Effector memory CD4-positive, alpha-beta T cell (primary cell): ENCODE measurements at places on chromosomes 1 and 21.
A peak's percentile ranks its signal among the peaks of the same experiment; 100 is the strongest.

DNA sequence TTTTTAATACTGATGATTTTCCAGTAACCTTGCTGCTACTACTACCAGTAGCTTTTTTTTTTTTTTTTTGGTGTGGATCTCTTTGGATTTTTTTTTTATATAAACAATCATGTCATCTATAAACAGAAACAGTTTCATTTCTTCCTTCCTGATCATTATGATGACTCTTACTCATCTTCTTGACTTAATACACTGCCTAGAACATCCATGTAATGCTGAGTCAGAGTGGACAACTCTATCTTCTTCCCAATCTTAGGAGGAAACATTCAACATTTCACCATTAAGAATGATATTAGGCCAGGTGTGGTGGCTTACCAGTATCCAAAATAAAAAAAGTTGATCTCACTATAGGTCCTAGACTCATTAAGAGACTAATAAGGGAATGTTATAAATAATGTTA, 69.1 kb downstream of the RUSC1 start:
- no peak for DNase-seq

DNA sequence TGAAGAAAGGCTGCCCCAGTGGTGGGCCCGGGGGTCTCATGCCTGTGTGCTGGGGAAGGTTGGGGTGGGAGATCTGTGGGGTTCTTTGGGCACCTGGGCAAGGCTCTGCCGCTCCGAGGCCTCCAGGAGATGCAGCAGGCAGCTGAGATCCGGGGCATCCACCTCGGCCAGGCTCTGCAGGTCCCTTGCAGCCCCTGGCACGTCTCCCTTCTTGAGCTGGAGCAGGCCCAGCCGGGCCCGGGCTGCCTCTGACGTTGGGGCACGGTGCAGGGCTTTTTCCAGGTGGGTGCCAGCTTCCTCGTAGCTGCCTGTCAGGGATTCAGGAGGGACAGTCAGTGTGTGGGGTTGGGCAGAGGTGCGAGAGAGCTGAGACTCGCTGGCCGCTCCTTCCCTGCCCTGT, 11.4 kb upstream of the MMEL1 start:
- DNase-seq, result no peak

DNA sequence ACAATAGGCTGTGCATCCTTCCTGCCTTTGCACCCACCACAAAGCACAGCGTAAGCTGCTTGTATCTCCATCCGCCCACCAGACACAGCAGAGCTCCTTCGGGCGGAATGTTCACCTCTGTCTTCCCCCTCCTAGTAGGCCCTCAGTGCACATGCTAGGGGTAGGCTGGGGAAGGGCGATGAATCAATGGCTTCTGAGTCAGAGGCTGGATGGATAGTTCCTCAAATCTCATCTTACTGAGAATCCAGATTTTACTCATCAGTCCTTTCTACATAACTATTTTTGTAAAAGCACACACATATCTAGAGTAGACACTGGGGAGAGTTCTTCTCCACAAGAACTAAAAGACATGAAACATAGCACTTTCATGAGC, 73.8 kb downstream of the BCAR3 start:
- no peak for DNase-seq

GRCh38 chr1:59266927-59267293, 30.0 kb upstream of the FGGY start:
- DNase-seq, result no peak

- no peak for DNase-seq
Observed at GRCh38 chr1:25061261-25061995, 131.4 kb upstream of the RUNX3 start.

DNA sequence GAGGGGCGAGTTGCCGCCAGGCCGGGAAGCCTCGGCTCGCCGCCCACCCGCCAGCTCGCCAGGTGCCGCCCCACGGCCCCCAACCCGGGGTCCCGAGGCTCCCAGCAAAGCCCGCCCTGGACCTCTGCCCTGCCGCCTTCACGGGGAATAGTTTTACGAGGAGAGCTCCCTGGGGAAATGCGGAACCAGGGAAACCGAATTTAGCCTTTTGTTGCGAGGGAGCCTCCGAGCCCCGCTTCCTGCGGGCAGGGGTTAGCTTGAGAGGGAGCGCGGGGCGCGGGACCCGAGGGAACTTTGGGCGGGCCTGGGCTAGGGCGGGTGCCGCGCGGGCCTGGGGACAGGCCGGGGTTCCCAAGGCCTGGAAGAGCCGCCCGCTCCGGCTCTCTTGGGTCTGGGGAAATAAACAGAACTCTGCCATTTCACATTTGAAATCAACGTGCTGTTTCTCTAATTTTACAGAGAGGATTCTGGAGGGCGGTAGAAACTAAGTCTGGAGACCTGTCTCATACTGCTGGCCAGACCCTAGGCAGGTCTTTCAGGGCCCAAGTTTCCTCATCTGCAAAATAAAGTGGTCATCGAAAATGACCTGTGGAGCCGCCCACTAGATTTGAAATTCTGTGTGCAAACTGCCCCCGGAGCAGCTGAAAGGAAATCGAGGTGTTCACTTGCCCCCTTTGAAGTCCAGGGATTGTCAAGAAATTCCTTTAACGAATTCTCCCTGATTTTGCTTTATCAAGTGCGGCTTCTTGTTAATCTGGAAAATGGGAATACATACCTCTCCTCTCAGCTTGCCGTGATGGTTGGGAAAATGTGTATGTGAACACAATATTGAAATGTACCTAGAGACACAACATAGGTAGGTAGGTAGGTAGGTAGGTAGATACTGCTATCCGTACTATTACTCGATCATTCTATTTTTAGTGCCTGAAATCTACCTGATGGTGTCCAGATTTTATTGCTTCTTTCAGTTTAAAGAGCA, 749 bp upstream of the GLUL start:
- no peak for DNase-seq

DNA sequence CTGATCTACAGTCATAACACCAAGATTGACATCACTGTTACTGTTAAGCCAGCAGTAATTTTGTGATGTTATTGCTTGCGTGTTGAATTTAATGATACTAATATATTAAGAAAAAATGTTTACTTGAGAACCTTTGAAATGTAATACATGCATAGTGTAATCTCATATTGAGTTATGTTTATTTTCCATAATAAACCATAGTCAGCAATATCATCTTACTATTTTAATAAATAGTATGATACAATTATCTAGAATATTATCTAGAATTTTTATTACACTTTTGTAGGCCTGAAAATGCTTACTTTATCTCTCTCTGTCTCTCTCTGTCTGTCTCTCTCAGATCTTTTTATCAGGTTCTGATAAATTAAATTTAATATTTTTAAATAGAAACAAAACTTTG, 843.1 kb downstream of the KCNT2 start:
- DNase-seq, result no peak

DNA sequence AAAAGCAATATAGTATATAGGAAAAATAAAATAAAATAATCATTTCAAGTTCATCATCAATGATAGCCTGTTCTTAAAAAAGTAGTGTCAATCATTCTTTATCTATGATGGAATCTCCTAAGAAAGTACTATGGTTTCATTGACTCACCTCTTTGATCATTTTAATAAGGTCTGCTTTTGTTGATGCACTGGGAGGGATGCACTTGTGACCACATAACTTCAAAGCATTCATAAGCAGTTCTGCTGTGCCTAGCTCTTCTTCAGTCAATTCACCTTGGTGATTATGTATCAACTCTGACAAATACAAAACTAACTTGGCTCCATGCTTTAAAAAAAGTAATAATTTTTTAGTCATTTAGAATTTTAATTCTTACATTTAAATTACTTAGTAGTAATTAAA, 84.8 kb upstream of the GNG4 start:
- no peak for DNase-seq

GRCh38 chr1:21289700-21290545, at the start of gene ECE1:
TSS of gene ECE1 (minus strand) at chr1:21290463. CDS start at chr1:21290414, 49 bp downstream.
- DNase-seq, result peak; percentile 21

DNA sequence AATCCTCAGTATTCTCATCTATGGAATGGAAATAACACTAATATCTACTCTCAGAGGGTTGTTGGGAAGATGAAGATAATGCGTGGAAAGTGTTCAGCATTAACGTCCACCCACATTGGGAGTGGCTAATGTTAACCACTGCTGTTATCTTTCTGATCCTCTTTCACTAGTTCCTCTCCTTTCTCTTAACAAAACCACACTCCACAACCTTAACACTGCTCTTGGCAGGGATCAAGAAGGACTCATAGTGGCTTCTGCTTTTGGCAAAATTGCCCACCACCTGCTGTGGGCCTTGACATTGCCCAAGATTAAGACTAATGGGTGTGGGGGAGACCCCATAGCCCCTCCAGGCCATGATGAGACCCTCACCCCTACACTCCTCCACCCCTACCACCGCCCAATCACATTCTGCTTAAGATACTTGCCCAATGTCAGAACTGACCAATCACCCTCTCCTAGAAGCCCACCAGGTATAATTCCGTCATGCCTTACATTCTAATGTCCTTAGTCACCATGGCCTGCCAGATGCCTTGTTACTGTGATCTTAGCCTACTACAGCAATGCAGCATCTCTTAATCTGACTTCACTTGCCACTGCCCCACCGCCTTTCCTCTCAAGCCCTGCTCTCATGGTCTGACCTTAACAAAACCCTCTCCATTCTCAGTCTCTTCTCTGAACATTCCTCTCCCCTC, 27.1 kb downstream of the DHCR24 start:
- no peak for DNase-seq

DNA sequence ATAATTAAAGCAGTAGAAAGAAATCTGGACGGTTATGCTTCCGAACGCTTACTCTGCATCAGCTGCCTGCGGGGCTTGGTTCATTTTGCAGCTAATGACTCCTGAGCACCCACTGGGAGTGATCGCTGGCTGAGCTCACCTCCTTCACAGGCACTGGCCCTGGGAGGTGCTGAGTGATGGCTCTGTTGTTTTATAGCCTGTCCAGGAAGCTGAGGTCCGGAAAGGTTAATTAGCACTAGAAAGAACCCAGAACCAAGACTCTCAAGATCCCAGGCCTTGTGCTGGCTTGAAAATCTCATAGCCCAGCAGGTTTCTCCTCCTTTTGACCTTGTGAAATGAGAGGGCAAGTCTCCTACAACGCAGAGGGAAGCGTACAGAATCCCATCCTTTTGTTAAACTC, 226.2 kb downstream of the AJAP1 start:
- DNase-seq, result no peak

DNA sequence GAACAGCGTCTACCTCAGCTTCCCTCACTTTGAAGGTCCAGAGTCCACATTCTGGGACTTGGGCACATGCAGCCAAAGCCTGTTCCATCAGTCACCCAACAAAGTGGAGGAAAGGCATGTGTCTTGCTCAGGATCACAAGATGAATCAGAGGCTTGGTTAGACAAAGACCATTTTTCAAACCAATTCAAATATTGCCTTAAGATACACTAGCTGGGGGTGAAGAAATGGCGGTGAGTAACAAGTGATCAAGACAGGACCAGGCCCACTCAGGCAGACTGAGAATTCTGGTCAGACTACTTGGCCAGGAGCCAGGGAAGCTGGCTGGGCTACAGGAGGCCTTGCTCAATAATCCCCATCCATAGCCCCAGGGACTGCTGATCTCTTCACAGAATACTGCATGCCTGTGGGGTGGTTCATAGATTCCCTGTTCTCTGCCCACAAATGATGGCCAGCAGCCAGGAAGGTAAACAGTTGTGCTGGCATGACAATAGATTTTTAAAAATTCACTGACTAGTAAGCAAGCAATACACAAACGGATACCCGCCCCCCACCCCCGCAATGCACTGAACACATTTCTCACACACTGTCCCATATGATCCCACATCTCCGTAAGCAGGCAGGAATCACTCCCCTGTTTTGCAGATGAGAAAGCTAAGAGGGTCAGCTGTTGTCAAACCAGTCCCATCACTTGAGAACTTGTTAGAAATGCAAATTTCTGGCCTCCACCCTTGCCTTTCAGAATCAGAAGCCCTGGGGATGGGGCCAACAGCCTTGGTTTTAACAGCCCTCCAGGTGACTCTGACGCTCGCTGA, 27.2 kb downstream of the ERI3 start:
- DNase-seq, result no peak

DNA sequence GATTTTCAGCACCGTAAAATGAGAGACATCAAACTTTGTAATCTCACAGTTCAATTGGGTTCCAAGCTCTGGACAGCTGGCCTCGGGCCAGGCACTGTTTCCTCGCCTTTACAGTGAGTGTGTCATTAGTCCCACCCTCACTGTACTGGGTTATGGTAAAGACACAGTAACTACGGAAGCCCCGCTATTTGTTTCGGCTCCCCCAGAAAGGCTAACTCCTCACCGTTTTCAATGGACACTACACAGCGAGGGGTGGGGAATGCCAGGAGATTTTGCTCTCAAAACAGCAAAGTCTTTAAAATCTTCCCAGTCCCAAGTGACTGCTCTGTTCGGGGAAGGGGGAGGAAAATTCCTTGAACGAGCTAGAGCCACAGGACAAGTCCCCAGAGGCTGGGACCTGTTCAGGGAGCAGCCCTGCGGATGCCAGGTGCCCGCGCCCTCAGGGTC, 757 bp upstream of the SPSB1 start:
- no peak for DNase-seq

DNA sequence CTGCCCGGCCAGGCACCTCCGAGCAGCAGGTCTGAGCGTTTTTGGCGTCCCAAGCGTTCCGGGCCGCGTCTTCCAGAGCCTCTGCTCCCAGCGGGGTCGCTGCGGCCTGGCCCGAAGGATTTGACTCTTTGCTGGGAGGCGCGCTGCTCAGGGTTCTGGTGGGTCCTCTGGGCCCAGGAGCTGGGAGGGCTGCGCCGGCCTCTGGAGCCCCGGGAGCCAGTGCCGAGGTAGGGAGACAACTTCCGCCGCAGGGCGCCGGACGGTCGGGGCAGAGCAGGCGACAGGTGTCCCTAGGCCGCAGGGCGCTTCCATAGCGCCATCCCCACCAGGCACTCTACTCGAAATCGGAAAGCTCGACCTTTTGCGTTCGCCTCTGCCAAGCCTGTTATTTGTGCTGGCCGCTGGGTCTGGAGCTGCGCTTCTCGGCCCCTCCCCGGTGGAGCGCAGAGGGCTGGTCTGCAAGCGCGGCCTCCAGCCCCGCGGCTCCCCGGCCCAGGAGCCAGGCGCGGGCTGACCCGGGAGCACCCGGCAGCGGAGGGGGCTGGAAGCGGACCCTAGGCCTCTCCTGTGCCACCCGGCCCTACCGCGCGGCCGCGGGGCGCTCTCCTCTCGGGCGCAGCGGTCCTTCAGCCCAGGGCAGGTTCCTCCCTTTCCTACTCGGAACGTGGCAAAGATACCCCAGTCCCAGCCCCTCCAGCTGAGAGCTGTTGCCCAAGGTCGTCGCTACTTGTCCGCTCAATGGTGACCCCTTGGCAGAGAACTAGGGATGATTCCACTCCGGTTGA, 2.2 kb downstream of the SIM2 start:
- no peak for DNase-seq

DNA sequence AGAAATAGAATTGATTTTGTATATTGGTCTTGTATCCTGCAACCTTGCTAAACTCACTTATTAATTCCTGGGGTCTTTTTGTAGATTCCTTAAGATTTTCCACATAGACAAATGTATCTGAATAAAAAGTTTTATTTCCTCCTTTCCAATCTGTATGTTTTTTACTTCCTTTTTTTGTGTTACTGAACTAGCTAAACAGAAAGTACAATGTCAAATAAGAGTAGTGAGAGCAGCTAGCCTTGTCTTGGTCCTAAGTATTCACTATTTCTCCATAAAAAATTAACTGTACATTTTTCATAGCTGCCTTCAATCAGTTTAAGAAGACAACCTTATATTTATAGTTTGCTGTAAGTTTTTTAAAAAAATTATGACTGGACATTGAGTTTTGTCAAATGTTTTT, 74.9 kb downstream of the FASLG start:
- no peak for DNase-seq

GRCh38 chr1:208461680-208462079, 217.5 kb upstream of the PLXNA2 start:
- DNase-seq, result no peak

GRCh38 chr1:202584707-202585589, 125.3 kb downstream of the SYT2 start:
- DNase-seq, result no peak
